T-helper 17 cell (primary cell): ENCODE measurements at places on chromosomes 5 and 9.

DNA sequence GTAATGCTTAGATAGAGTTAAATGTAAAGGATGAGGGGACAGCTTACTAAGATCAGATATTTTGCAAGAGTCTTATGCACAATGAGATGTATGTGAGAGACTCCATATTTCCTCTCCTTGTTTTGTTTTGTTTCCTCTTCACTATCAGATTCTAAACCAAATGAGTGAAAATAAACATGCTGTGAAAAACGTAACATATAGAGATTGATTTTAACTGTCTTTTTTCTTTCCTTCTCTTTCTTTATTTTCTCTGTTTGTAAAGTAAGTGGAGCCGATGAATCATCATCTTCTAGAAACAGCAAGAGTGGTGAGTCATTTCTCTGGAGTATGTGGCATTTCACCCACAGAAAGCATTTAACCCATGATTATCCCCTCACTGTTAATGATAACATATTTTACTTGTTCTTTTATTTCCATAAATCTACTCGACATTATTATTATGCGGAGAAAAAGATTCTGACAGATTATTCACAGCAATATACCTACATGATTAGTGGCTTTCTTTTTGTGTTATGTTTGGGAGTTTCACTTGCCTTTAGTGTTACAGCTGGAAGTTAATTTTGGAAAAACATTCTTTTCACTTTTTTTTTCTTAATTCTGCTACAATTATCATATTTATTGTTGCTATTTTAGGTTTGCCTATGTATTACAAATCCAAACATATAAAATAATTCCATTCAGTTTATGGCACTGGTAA, 2.1 kb upstream of the ANXA1 start:
- peak overlapping the region; percentile 100 for H3K27ac ChIP-seq
- H3K4me3 ChIP-seq: peak overlapping the region; percentile 80
- peaks cover 37% of the 10 kb centered on the region for H3K4me1 ChIP-seq
- H3K36me3 ChIP-seq: peaks cover 5% of the 10 kb centered on the region
- H3K27me3 ChIP-seq: no peaks in the 10 kb centered on the region

DNA sequence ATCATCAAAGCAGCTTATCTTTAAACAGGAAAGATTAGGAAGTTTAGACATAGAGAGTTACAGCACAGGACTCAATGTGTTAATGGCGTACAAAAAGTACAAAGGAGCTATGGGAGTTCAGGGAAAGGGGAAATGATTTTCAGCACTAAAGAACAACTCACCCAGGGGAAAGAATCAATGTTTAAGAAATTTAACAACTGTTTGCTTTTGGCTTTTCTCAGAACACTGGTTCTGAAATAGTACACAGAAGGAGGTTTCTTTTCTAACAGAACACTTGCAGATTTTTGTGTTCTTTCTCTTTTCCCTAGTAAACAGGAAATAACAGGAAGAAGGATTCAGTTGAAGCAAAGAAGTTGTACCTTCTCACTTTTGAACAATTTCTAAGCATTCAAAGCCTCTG, 71.3 kb upstream of the GHR start:
- H3K27me3 ChIP-seq: no peaks in the 10 kb centered on the region
- no peak overlapping the region for H3K27ac ChIP-seq
- no peak overlapping the region for H3K4me3 ChIP-seq
- no peak for DNase-seq

DNA sequence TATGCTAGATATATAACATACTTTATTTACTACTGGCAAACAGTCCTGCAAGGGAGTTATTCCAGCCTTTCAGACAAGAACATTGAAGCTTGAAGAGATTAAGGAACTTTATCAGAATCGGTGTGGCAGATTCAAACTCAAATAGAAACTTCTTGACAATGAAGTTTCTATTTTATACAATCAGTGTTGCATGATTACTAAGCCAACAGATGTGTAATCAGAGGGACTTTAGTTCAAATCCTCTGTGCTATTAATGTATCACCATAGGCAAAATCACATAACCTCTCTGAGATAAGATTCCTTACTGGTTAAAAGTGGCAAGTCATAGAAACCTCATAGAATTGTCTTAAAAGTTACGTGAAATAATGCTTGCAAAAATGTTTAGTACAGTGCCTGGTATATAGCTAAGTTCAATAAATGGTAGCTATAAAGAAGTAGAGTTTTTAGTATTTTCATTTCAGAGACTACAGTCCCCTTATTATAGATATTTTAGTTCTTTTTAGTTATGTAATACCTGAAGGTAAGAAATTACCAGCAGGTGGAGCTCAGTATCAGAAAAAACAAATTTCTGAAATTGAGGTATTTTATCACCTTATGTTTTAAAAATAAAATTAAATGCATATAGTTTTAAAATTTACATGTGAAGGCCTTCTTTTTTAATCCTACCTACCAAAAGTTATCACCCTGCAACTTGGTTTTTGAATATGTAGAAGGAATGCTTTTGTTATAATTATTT, 172.1 kb downstream of the FER start:
- no peak overlapping the region for H3K4me3 ChIP-seq
- H3K36me3 ChIP-seq: no peaks in the 10 kb centered on the region
- H3K4me1 ChIP-seq: no peaks in the 10 kb centered on the region
- H3K27ac ChIP-seq: no peak overlapping the region
- no peaks in the 10 kb centered on the region for H3K27me3 ChIP-seq

- no peaks in the 10 kb centered on the region for H3K27me3 ChIP-seq
- peak overlapping the region; percentile 77 for H3K4me3 ChIP-seq
- H3K4me1 ChIP-seq: peaks cover 85% of the 10 kb centered on the region
- H3K27ac ChIP-seq: peak overlapping the region; percentile 100
Observed at GRCh38 chr5:39176759-39177630, 42.4 kb downstream of the FYB1 start.

- no peak overlapping the region for H3K27ac ChIP-seq
- no peaks in the 10 kb centered on the region for H3K4me1 ChIP-seq
- no peak for DNase-seq
- H3K4me3 ChIP-seq: no peak overlapping the region
- peaks cover 4% of the 10 kb centered on the region for H3K36me3 ChIP-seq
- peaks cover 18% of the 10 kb centered on the region for H3K27me3 ChIP-seq
Observed at GRCh38 chr5:171525085-171525484, 105.6 kb downstream of the FGF18 start.

DNA sequence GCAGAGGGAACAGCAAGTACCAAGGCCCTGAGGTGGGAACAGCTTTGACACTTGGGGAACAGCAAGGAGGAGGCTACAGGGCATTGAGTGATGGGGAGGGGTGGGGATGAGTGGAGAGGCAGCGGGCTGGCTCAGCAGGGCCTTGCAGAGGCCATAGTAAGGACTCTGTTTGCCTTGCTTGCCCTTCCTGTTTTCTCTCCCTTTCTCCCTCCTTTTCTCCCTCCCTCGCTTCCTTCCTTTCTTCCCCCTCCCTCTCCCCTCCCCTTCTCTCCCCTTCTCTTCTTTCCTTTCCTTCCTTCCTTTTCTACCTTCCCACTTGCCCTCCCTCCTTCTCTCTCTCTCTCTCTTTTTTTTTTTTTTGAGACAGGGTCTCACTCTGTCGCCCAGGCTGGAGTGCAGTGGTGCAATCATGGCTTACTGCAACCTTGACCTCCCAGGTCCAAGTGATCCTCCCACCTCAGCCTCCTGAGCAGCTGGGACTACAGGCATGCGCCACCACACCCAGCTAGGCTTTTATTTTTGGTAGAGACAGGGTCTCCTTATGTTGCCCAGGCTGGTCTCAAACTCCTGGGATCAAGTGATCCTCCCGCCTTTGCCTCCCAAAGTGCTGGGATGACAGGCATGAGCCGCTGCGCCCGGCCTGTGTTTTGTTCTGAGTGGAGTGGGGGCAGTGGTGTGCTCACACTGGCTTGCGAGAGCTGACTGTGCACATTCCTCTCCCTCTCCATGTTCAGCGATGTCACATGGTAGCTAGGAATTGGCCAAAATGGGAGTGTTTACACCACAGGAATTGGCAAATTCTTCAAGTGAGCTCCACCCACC, 17.1 kb downstream of the IER5L start:
- H3K27me3 ChIP-seq: no peaks in the 10 kb centered on the region
- peaks cover 3% of the 10 kb centered on the region for H3K4me1 ChIP-seq
- H3K36me3 ChIP-seq: no peaks in the 10 kb centered on the region
- H3K27ac ChIP-seq: peak overlapping the region; percentile 62
- H3K4me3 ChIP-seq: no peak overlapping the region

- H3K27ac ChIP-seq: no peak overlapping the region
- no peak overlapping the region for H3K4me3 ChIP-seq
- peaks cover 4% of the 10 kb centered on the region for H3K36me3 ChIP-seq
- DNase-seq: no peak
- peaks cover 42% of the 10 kb centered on the region for H3K27me3 ChIP-seq
- H3K4me1 ChIP-seq: peaks cover 10% of the 10 kb centered on the region
Observed at GRCh38 chr9:130997925-130998596, 10.9 kb upstream of the LAMC3 start.

GRCh38 chr9:125540497-125540896, 166.5 kb downstream of the MAPKAP1 start:
- no peaks in the 10 kb centered on the region for H3K27me3 ChIP-seq
- H3K4me1 ChIP-seq: peaks cover 10% of the 10 kb centered on the region
- no peak overlapping the region for H3K27ac ChIP-seq
- H3K36me3 ChIP-seq: peaks cover 7% of the 10 kb centered on the region
- DNase-seq: no peak

GRCh38 chr9:79213417-79214125, 358.2 kb upstream of the TLE4 start:
- no peak overlapping the region for H3K4me3 ChIP-seq
- no peaks in the 10 kb centered on the region for H3K4me1 ChIP-seq
- no peak overlapping the region for H3K27ac ChIP-seq
- no peak for DNase-seq
- H3K27me3 ChIP-seq: no peaks in the 10 kb centered on the region

GRCh38 chr9:5442400-5443011, 4.8 kb upstream of the PLGRKT start:
- no peak overlapping the region for H3K4me3 ChIP-seq
- no peak overlapping the region for H3K27ac ChIP-seq
- no peaks in the 10 kb centered on the region for H3K27me3 ChIP-seq
- H3K4me1 ChIP-seq: peaks cover 27% of the 10 kb centered on the region
- no peaks in the 10 kb centered on the region for H3K36me3 ChIP-seq

DNA sequence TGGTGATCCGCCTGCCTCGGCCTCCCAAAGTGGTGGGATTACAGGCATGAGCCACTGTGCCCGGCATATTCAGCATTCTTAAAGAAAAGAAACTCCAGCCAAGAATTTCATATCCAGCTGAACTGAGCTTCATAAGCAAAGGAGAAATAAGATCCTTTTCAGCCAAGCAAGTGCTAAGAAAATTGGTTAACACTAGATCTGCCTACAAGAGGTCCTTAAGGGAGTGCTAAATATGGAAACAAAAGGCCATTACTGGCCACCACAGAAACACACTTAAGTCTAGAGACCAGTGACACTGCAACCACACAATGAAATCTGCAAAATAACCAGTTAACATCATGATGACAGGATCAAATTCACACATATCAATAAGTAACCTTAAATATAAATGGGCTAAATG, 331.5 kb downstream of the MAN2A1 start:
- H3K4me1 ChIP-seq: no peaks in the 10 kb centered on the region
- no peak for DNase-seq

DNA sequence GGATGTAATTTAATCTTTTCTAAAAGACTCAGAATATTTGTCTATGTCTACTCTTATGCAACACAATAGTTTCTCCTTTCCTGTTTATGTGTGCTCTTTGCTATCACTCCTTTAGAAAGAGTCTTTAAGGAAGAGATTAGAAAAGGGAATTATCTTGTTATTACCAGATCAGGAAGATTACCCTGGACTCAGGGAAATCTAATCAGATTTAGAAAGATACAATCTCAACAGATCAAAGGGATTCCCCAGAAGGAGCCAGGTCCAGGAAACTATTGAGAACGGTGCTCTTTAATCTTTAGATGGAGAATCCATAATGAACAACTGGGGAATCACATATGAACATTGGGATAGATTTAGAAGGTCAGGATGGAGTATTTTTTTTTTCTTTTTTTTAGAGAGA, 32.4 kb upstream of the ZFR start:
- H3K4me3 ChIP-seq: no peak overlapping the region
- no peaks in the 10 kb centered on the region for H3K4me1 ChIP-seq
- no peak overlapping the region for H3K27ac ChIP-seq
- peaks cover 11% of the 10 kb centered on the region for H3K27me3 ChIP-seq
- DNase-seq: no peak
- H3K36me3 ChIP-seq: no peaks in the 10 kb centered on the region

- peaks cover 32% of the 10 kb centered on the region for H3K27me3 ChIP-seq
- no peak for DNase-seq
- H3K36me3 ChIP-seq: no peaks in the 10 kb centered on the region
- peaks cover 2% of the 10 kb centered on the region for H3K4me1 ChIP-seq
Observed at GRCh38 chr5:1931604-1932231, 49.0 kb upstream of the IRX4 start.

DNA sequence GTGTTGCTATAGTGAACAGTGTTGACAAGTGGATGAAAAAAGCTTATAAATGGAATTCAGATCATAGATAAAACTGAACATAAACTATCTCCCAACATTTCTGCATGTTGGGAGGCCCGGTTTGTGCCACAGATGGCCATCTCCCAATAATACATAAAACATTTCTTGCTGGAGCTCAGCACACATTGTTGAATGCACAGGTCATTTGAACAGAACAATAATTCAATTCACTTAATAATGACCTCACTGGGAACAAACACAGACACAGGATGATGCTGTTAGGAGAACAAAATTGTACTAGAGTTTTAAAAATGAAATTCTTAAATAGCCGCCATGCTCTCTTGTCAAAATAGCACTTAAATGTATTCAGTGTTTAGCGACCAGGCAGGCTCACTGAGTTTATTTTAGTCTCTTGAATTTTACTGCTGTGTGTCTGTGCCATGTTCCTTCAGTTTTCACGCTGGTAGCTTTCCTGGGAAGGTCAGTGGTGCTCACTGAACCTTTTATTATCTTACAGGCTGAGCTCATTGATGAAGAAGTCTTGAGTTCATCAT, 85.0 kb upstream of the SSBP2 start:
- H3K27ac ChIP-seq: no peak overlapping the region
- H3K4me3 ChIP-seq: no peak overlapping the region
- H3K27me3 ChIP-seq: no peaks in the 10 kb centered on the region
- no peak for DNase-seq
- H3K4me1 ChIP-seq: peaks cover 7% of the 10 kb centered on the region
- H3K36me3 ChIP-seq: no peaks in the 10 kb centered on the region

- peaks cover 34% of the 10 kb centered on the region for H3K27me3 ChIP-seq
- H3K4me1 ChIP-seq: peaks cover 7% of the 10 kb centered on the region
- no peak overlapping the region for H3K4me3 ChIP-seq
- H3K36me3 ChIP-seq: no peaks in the 10 kb centered on the region
- H3K27ac ChIP-seq: no peak overlapping the region
Observed at GRCh38 chr5:9547122-9547947, 1.5 kb upstream of the SEMA5A start.

- H3K4me3 ChIP-seq: no peak overlapping the region
Observed at GRCh38 chr9:22817181-22817580, 370.6 kb downstream of the DMRTA1 start.

DNA sequence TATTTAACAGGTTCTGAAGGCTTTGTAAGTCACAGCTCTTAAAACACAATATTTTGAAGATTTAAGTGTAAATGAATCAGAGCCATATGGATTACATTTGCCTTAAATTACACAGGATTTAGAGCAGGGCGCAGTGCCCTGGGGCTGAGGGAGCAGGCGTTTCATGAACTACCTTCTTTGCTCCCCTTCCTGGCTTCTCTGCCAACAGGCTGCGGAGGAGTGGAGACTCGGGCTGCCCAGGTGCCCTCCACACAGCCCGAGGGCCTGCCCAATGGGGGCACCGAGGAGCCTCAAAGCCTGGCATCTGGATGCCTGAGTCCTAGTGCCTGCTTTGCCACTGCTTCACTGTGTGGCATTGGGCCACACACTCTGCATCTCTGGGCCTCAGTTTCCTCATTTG, 90.6 kb upstream of the HAND1 start:
- no peak overlapping the region for H3K27ac ChIP-seq
- H3K4me3 ChIP-seq: no peak overlapping the region
- no peak for DNase-seq
- H3K36me3 ChIP-seq: no peaks in the 10 kb centered on the region
- peaks cover 18% of the 10 kb centered on the region for H3K27me3 ChIP-seq
- no peaks in the 10 kb centered on the region for H3K4me1 ChIP-seq
